ENCODE measurements at places on chromosomes 5 and 9.

DNA sequence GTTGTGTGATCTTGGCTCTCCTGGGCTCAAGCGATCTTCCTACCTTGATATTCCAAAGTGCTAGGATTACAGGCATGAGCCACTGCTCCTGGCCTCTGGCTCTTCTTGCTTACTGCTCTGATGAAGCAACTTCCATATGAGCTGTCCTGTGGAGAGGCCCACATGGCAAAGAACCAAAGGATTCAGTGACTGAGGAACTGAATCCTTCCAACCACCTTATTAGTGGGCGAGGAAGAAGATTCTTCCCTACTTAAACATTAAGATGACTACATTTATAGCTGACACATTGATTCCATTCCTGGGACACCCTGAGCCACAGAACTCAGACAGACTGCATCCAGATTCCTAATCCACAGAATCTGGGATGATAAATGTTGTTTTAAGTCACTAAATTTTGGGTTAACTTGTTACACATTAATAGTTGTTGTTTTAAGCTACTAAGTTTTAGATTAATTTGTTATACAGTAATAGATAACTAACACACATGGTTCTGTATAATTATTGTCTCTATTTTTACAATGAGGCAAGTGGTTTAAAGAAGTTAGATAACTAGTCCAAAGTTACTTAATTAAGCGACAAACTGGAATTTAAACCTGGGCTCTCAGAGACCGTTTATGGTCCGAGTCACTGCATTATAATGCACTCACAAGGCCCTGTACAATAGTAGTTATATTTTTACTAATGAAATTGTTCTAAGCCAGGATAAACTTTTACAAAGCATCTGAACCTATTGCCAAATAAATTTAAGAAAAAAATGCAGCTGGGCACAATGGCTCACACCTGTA is 16.7 kb upstream of the SLCO4C1 start:
- no peak for DNase-seq

DNA sequence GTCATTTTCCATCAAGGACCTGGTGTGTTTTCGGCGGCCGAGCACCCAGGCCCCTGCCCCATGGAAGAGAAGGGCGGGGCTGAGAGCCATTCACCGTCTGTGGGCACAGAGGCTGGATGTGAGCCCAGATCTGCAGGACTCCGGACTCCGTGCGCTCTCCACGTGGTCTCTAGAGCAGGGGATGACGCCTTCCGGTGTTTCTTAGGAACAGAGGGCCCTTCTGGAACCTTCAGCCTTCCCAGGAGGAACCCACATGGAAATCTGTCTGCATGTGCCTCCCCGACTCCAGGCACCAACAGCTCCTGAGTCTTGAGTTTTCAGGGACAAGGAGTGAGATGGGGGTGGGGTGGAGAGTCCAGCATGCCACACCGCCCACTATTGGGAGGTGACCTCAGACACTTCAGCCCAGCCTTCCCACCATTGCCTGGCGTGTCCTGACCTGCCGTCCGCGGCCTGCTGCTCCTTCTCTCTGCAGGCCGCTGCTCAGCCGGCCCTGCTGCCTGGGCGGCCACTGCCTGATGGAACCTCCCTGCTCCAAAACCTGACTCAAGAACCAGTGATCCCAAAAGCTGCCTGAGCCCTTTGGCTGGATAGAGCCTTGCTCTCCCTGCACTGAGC is 2.4 kb upstream of the RXRA start:
- peak; percentile 56 for DNase-seq

DNA sequence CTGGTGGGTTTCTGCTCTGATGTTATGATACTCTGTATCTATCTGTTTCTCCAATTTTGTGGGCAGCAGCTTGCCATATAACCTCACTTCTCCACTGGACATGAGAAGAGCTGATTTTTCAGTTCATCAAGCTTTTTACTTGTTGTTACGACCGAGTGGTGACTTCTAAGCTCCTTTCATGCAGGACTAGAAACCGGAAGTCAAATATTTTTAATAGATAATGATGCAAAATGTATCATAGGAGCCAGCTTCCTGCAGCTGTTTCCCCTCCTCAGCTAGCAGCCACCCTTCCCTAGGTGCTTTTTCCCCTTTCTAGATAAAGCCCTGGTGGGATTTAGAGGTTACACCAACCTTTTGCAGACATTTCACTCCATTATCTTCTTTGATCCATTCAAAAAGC is 17.0 kb upstream of the ADAM19 start:
- no peak for DNase-seq

DNA sequence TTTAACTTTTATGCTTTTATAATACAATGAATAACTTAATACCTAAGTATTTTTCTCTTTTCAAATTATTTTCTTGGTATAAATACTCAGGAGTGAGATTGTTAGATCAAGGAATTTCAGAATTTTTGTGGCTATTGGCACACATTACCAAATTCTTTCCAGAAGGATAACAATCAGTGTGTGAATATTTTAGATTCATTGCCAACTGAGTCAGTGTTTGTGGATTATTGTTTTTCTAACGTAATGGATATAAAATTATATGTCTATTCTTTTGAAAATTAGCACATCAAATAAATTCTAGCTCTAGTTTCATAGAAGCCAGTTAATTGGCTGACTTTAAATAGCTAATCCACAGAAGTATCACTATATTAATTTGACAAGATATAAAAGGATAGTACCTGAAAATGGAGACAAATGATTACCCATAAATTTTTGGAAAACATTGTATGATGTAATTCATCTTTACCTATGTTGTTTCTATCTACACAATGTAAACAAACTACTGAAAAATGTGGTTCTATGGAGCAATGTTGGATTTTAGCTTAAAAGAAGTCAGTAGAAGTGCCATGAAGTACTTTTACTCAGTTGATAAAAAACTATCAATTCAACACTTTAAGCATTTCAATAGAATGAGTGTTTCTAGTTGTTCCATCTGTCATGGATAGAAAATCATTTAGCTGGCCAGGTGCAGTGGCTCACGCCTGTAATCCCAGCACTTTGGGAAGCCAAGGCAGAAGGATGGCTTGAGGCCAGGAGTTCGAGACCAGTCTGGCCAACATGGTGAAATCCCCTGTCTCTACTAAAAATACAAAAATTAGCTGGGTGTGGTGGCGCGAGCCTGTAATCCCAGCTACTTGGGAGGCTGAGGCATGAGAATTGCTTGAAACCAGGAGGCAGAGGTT is 185.1 kb downstream of the ADAMTSL1 start:
- DNase-seq: no peak

GRCh38 chr9:15725953-15726352 is 173.1 kb downstream of the CCDC171 start:
- DNase-seq: no peak

GRCh38 chr9:107693625-107694326 is 204.2 kb upstream of the KLF4 start:
- DNase-seq: peak; percentile 42

GRCh38 chr9:16028548-16028947 is 475.7 kb downstream of the CCDC171 start:
- no peak for DNase-seq

GRCh38 chr5:172721455-172722326 is 49.3 kb downstream of the DUSP1 start:
- no peak for DNase-seq

GRCh38 chr5:133244242-133244641 is 192.4 kb downstream of the HSPA4 start:
- no peak for DNase-seq

DNA sequence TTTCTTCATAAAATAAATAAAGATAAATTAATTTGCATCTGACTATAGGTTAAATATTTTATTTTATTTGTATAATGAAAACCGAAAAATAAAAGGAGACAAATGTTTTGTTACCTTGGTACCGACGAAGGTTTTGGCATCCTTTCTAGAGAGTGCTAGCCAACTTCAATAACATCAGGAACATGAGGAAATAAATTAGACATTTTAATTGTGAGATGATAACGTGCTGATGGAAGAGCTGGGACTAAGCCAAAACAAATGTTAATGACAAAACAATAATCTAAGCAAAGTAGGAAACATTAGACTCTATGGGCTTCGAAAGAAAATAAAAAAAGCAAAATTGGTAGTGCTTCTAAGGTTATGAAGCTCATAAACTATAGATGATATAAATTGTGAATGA is 201.0 kb downstream of the IRX2 start:
- no peak for DNase-seq

DNA sequence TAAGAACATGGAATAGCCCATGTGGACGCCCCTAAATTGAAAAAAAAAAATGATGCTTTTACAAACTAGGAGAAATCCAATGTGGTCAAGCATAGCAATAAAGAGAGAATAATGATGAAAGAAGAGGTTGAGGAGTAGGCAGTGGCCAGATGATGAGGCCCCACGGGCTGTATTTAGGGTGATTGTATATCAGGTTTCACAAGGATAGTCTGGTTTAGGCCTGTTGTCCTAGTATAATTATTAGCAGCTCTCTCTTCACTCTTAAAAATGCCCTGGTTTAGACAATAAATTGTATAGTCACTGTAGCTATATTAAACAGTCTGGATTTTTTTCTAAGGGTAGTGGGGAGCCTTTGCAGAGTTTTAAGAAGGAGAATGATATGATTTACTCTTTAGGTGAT is 102.4 kb upstream of the PRRC1 start:
- no peak for DNase-seq

DNA sequence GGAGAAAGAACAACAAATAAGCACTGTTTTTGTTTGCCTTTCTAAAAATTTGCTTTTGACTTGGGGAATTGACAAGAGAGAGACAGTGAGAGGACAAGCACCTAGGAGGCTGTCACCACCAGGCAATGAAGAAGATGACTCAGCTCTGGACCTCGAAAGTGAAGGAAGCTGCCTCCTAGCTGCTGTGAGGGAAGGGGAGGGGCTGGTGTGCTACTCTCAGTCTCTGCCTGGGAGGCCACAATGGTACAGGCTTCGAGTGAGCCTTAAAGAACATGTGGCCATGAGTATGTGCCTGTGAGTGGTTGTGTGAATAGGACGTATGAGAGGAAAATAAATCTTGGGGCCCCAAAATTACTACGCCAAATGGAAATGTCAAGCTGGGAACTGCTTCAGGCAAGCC is 7.1 kb upstream of the PLK2 start:
- no peak for DNase-seq

DNA sequence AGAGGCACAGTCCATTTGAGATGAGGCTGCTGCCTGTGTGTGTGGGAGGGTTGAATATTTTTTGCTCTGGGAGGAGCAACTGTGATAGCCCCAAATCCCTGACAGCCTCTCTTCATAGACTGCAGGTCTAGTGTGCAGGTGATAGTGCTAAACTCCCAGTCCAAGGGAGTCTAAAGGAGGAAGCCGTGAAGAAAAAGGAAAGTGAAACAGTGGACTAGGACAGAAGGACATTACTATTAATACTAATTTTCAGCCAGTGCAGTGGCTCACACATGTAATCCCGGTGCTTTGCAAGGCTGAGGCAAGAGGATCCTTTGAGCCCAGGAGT is 295.0 kb downstream of the PDE4D start:
- DNase-seq: no peak

GRCh38 chr9:16325966-16326365 is 544.5 kb downstream of the BNC2 start:
- DNase-seq: no peak

GRCh38 chr9:112334432-112334841 is 1.0 kb upstream of the PTBP3 start:
- DNase-seq: no peak

- DNase-seq: no peak
Measured at GRCh38 chr9:87342743-87343142, 154.9 kb upstream of the DAPK1 start.

GRCh38 chr5:160049099-160049498 is 40.2 kb downstream of the TTC1 start:
- DNase-seq: no peak

- no peak for DNase-seq
Measured at GRCh38 chr5:10363519-10364185, 10.2 kb downstream of the MARCHF6 start.

GRCh38 chr5:121285801-121286521 is 565.7 kb upstream of the FTMT start:
- DNase-seq: no peak

GRCh38 chr5:77301447-77301883 is 91.0 kb downstream of the PDE8B start:
- no peak for DNase-seq

DNA sequence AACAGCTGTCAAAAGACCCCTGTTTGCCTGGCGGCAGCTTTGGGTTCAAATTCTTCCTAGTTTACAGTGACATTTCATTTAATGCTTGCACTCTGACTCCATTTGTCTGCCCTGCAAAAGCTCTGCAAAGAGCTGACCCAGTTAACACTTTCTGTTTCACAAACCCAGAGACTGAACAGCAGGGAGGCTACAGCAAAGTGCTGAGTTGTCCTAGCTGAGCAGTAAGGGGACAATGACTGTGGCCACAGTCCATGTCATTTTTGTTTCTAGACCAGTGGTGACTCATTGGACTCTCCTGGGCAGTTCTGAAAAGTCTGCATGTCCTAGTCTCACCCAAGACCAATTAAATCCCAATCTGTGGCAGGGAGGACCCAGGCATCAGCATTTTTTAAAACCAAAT is 994.8 kb upstream of the WWC1 start:
- no peak for DNase-seq

GRCh38 chr5:137629646-137630045 is 106.2 kb downstream of the KLHL3 start:
- no peak for DNase-seq

DNA sequence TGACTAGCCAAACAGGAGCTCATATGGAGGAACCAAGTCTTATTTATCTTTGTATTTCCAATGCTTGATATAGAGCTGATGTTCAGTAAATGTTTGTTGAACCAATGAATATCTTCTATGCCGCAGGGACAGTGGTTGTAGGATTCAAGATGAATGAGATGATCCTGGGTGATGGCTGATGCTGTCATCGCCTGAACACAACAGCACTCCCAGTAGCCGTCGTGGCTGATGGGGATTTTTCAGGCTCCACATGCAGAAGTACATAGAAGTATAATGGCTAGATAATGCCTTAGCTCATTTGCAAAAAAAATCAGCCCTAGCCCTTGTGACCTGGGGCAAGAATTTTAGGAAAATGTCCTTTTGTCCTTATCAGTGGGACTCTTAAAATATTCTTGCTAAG is 69.0 kb upstream of the OR13F1 start:
- no peak for DNase-seq

- no peak for DNase-seq
Measured at GRCh38 chr5:96344678-96345577, 88.1 kb downstream of the PCSK1 start.

DNA sequence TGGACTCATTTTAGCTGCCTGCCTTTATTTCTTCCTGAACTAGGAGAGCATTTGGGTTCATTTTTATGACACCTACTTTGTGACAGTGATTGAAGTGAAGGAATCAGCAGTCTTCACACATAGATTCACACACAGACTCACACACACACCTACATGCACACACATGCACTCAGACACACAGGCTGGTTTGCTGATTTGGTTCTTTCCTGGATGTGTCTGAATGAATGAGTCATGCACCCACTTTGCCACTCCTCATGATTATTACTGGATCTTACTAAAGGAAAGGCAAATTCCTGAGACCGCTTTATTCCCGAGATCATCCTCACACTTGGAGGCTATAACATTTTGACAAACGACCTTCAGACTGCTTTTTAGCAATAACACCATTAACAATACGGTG is 529.5 kb downstream of the AGTPBP1 start:
- no peak for DNase-seq
